Fibroblast of skin of abdomen (primary cell): ENCODE measurements at places on chromosomes 6 and 20.
A peak's percentile ranks its signal among the peaks of the same experiment; 100 is the strongest.

- DNase-seq: no peak
Measured at GRCh38 chr20:57048027-57048869, 218.2 kb downstream of the BMP7 start.

DNA sequence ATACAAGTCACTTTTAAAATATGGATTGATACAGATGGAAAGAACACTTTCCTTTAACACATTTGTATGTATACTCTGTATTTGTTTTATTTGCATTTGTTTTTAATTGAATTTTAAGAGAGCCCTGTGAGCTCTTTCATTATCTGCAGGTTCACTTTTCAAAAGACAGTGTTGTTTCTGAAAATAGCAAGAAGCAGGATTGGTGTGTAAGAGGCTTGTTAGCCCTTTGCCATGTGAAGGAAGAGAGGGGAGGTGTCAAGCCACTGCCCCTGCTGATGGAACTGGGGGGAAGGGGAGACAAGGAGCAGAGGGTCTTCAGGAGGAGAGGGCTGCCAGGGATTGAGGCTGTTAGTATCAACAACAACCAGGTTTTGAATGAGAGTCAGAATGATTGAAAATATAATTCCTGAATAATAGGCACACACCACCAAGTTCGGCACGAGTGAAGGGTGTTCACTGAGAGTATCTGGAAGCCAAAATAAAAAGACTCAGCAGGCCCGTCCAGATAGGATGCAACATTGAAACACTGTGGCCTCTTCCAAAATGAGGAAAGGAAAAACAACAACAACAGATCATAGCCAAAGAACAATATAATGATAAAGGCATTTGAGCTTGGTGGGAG lies 12.6 kb upstream of the PBOV1 start:
- DNase-seq: no peak

DNA sequence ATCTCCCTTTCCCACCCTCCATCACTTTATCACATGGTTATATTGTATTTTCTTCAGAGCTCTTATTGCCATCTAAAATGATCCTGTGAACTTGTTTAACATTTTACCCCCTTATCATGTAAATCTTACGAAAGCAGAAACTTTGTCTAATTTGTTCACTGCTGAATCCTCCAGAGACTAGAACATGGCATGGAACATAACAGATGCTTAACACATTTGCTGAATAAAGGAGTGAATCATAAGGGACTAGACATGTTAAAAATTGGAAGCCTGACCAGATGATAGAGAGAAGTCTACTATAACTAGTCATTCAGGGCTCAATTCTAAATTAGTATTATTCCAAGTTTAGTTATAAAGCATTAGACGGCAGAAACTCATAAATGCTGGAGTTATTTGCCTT lies 73.3 kb downstream of the MAN1A1 start:
- DNase-seq: peak; percentile 72

GRCh38 chr6:128259730-128260685 lies 260.4 kb downstream of the PTPRK start:
- no peak for DNase-seq

DNA sequence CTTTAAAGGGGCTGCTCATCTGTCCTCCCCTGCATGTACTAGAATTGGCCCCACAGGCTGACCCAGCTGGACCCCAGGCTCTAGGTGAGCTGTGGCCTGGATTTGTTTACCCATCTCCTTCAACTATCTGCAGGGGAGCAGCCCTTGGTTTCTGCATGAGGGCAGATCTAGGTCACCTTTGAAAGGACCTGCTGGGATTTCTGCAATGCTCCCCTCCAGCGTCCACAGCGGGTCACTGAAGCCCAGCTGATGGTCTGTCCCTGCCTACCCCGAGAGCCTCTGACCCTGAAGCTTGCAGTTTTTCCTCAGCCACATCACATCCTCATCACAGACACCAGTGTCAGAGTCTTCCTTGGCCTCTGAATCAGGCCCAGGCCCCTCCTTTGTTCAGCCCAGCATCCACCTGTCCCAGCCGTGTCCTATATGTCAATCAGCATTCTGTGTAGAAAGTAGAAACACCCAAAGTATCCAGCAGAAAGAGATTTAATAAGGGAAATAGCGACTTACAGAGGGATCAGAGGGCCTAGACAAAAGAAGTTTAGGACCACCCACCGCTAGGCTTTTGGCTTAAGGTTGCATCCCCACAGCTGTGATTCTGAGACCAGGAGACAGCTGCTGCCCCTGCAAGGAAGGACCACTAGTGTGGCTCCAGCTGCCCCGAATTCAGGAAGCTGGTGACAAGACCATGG lies 243.1 kb downstream of the LRFN2 start:
- no peak for DNase-seq

- no peak for DNase-seq
Measured at GRCh38 chr20:46563860-46564221, 13.4 kb upstream of the OCSTAMP start.

DNA sequence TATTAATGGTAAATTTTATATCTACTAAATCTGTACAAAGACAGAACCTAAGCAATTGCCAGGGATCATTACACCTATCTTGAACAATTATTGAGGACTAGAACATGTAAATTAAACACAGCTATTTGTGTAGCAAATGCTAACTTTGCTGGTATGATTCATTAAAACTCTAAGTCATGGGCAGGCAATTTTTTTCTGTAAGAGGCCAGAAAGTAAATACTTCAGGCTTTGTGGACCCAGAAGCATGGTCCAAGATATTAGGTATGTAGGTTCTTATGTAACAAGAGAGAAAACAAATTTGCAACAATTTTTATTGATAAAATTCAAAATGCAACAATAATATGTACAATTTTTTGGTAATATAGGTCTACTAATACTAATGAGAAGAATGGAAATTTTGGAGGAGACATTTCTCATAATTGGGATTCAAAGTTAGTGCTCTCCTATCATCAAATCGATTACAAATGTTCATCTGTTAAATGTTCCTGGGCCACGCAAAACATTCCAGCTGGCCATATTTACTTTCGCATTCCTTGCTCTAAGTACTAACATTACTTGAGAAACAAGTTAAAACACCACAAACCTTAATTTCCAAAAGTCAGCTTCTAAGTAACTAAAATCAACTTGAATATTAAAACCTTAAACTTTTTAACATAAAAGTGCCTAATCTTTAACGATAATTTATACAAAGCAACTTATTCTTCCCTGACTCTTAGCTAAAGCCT lies 4.3 kb downstream of the TMEM30A start:
- DNase-seq: no peak

- no peak for DNase-seq
Measured at GRCh38 chr20:3839328-3839727, 7.3 kb upstream of the MAVS start.

GRCh38 chr20:43490038-43490437 lies 17.5 kb upstream of the L3MBTL1 start:
- DNase-seq: no peak

GRCh38 chr20:59730722-59731121 lies 126.4 kb downstream of the PHACTR3 start:
- DNase-seq: no peak

DNA sequence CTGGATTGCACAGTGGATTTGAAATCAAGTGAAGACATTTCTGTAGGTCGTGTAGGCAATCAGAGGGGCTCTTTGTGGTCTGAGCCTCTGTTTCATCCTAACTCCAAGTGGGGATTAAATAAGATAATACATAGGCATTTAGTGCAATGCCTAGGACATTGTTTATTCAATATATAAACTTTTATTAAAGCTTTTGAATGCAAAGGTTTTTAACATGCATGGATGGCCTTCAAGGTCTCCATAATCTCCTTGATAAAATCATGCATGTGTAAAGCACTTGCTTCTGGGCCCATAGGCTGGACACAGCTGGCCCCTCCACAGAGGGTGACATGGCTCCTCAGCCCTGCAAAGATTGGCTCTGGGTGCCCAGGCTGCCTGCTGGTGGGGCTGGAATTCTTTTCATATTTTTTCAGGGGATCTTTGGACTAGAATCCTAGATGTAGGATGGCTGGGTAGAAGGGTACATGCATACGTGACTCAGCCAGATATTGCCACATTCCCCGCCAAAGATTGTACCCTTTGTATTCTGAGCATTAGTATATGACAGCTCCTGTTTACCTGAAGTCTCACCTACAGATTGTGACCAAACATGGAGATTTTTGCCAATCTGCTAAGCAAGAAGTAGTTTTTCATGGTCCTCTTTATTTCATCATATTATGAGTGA lies 19.0 kb upstream of the AVP start:
- DNase-seq: no peak

GRCh38 chr6:45423111-45423823 lies 45.5 kb upstream of the SUPT3H start:
- DNase-seq: no peak

DNA sequence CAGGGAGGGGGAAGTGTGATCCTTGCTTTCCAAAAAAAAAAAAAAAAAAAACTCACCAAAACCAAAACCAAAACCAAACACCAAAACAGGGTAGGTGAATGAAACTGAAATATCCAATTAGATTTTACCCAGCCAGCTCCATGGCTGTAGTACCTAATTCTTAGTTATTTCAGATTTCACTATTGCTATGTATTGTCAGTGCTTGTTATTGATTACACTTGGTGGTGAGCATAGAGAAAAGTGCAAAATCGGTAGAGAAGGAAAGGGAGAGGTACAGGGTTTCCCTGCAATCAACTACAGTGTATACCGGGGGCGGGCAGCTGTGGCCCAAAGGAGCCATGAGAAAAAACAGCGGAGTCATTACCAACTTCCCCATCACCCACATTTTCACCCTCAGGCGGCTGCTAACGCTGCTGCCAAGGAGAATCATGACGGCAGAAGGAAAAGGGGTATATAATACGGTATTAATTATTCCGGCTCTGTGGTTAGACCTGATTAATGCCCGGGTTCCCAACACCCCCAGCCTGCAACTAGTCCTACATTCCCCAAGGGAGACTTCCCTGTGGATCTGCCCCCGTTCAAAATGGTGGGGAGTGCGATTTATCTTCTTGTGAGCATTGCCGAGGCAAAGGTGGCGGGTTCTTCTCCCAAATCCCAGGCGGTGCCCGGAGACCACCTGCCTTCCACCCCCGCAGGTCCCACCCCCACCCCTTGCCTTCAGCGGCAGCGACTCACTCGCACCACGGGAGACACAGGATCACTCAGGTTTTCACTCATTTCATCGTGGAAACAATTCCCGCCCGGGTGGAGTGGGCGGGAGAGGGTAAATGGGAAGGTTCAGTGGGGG lies at the start of gene C6orf62:
Gene C6orf62, minus strand, starts transcription at position 30 of the 847 bp plus-strand sequence. CDS start 486 bp downstream, outside the sequence.
- DNase-seq: peak; percentile 31

- DNase-seq: peak; percentile 37
Measured at GRCh38 chr20:40493071-40493470, 196.0 kb downstream of the MAFB start.

GRCh38 chr6:121578216-121578615 lies 142.8 kb downstream of the GJA1 start:
- no peak for DNase-seq

DNA sequence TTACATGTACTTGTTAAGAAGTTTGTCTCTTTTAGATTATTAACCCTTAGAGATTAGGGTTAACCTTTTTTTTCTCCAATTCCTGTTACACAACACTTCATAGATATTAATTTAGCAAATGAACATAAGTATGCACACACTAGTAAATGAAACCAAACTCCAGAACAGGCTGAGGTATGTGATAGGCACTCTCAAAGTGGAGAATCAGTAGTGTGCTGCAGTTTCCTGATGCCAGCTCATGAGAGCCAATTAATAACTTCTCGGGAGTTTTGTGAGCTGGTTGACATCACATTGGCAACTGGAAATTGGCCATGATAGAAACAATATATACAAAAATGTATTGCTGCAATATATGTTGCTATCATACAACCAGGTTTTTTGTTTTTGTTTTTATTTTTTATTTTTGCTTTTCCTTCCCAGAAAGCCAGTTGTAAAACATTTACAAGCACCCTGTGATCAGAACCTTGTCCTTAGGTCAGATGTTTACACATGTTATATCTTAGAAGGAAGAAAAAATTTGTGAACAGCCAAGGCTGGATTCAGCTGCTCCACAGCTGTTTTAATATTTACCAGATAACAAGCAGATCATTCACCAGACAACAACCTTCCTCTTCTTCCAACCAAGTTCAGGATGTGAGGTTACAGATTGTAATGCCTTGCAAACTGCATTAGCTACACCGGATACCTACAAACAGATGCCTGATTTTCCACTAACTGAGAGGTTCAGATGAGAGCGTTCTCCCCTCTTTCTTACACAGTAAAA lies 42.4 kb upstream of the ECHDC1 start:
- no peak for DNase-seq

GRCh38 chr6:140183881-140184280 lies 809.4 kb upstream of the CITED2 start:
- DNase-seq: peak; percentile 91

- DNase-seq: peak; percentile 96
Measured at GRCh38 chr20:38270869-38271605, 10.5 kb upstream of the KIAA1755 start.

DNA sequence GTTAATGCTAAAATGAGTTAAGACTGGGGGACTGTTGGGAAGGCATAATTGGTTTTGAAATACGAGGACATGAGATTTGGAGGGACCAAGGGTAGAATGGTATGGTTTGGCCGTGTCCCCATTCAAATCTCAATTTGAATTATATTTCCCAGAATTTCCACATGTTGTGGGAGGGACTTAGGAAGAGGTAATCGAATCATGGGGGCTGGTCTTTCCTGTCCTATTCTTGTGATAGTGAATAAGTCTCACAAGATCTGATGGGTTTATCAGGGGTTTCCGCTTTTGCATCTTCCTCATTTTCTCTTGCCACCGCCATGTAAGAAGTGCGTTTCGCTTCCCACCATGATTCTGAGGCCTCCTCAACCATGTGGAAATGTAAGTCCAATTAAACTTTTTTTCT lies 12.7 kb downstream of the ZBTB9 start:
- DNase-seq: no peak

- DNase-seq: no peak
Measured at GRCh38 chr6:130076512-130076911, 58.1 kb downstream of the L3MBTL3 start.
